ENCODE measurements at places on chromosomes 2 and 18. TPM values are rescaled to one million over a fixed set of nuclear protein-coding genes. Genes with fewer than 3 reads are reported as not detected.

GPR45 gene
- not detected for total RNA-seq

KCNE4 gene
- 0.93 TPM for total RNA-seq

NEU2 gene
- total RNA-seq: not detected

DLX2 gene
- total RNA-seq: 0.99 TPM

MALL gene
- 130 TPM for total RNA-seq

HMSD gene
- total RNA-seq: 0.54 TPM

TRIM43B gene
- total RNA-seq: not detected

MPHOSPH10 gene
- 40.3 TPM for total RNA-seq

WNT6 gene
- 0.10 TPM for total RNA-seq

CRYGD gene
- not detected for total RNA-seq

VWA3B gene
- total RNA-seq: 0.43 TPM

THSD7B gene
- not detected for total RNA-seq

LGALSL gene
- total RNA-seq: 11.2 TPM

TMSB10 gene
- 8,608 TPM for total RNA-seq

SSB gene
- total RNA-seq: 143 TPM

ACADL gene
- total RNA-seq: 0.07 TPM

ACTG2 gene
- total RNA-seq: 0.16 TPM

FAM237A gene
- not detected for total RNA-seq

PRSS56 gene
- not detected for total RNA-seq
